GM23248 (cell line): ENCODE measurements at places on chromosomes 1 and 21.

GRCh38 chr1:24343412-24344089 lies 24.4 kb downstream of the GRHL3 start:
- DNase-seq = no peak

GRCh38 chr1:107362468-107363140 lies 221.8 kb downstream of the NTNG1 start:
- DNase-seq = no peak

DNA sequence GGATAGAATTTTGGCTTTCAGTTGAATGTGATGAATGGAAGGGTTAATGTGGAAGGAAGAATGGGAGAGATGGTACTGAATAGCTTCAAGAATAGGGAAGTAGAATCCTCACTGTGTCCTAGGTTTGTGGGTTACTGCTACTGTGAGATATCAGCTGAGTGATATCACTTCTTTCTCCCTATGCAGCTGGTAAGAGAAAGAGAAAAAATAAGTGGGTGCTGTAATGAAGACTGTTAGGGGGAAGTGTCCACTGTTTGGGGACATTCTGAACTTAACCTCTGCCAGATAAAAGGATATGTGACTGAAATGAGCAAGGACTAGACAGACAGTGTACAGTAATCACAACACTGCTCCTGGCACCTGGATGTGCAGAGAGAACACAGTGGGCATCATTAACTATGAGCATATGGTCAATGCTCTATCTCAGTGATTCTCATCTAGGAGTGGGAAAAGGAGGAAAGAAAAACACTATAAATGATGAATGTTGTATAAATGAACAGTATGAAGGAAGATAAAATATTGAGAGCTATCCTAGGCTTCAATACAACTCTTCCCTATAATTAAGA lies 25.6 kb upstream of the MOB3C start:
- no peak for DNase-seq

- DNase-seq = peak; percentile 62
Observed at GRCh38 chr1:167881069-167881468, 32.9 kb downstream of the ADCY10 start.

DNA sequence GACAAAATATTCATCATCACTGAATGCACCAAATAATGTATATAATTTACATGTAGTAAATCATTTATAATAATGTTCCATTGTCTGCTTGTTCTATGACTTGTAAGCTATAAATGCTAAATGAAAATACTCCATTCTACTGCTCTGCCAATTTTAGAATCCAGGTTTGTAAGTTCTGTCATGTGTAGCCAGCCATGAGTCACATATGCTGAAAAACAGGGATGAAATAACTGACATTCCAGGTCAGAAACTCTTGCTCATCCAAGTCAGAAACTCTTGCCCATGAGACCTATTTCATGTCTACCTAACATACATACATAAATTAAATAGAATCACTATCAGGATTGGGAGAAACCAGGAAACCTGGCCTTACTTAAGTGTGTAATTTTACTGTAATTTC lies 95.6 kb downstream of the ASH1L start:
- DNase-seq = peak; percentile 91

- peak; percentile 60 for DNase-seq
Observed at GRCh38 chr21:16533692-16534407, 804.1 kb downstream of the USP25 start.

- DNase-seq = no peak
Observed at GRCh38 chr1:115283249-115283648, 54.8 kb downstream of the NGF start.

- peak; percentile 46 for DNase-seq
Observed at GRCh38 chr1:94093996-94094395, 27.0 kb downstream of the ABCA4 start.

DNA sequence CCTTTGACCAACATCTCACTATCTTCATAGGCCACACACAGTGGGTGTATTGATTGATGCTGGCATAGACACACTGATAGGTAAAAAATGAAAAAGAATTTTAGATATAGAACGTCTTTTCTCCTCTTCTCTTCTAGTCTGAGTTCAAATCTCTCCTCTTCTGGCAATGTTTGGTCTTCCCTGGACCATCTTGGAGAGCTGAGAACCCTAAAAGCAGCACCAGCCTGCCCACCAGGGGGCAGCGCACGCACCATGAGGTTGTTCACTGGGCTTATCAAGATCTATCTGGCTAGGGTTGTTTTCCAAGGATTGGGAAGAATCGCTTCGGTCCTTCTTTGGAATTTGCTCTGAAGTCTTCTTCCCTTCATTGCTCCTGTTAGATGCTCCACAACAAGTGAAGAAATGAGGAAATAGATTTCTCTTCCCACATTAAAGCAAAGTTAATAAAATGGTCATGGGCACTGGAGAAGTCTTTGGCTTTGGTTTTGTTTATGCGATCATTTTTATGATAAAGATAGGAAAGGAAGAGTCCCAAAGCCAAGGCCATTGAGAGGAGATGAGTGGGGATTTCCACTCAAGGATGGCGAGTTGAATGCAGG lies 104.0 kb upstream of the OLIG2 start:
- peak; percentile 10 for DNase-seq
